ENCODE measurements at places on chromosomes 16 and 17.
A peak's percentile ranks its signal among the peaks of the same experiment; 100 is the strongest.

DNA sequence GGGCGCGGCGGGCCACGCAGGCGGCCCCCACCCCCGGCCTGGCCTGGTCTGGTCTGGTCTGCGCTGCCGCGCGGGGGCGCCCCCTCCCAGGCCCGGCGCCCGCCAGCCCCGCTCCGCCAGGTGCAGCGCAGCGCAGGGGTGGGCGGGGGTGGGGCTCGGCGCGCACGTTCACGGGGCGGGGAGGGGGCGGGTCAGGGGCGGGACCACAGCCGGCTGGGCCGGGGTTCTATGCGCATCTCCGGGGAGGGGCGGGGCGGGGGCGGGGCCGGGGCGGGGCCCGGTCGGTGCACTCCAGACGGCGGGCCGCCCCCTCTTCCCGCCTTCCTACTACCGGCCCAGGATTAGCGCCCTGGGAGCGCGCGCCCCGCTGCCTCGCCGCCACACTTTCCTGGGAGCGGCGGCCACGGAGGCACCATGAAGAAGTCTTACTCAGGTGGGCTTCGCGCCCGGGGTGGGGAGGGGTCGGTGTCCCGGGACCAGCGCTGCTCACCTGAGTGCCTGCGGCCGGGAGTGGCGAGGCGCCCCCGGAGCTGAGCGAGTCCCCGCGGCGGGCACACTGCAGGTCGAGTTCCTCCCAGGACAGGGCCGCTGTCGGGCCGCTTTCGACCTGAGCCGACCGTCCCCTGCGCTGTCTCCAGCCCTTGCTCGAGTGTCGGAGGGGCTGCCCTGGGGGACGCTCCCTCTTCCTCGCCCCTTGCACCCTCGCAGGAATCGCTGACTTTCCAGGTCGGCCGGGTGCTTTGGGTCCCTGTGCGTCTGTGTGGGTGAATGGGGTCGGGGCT lies 140.5 kb downstream of the SEC14L1 start:
- peak; percentile 44 for DNase-seq

GRCh38 chr16:57192720-57193486 lies 6.8 kb downstream of the RSPRY1 start:
- no peak for DNase-seq

DNA sequence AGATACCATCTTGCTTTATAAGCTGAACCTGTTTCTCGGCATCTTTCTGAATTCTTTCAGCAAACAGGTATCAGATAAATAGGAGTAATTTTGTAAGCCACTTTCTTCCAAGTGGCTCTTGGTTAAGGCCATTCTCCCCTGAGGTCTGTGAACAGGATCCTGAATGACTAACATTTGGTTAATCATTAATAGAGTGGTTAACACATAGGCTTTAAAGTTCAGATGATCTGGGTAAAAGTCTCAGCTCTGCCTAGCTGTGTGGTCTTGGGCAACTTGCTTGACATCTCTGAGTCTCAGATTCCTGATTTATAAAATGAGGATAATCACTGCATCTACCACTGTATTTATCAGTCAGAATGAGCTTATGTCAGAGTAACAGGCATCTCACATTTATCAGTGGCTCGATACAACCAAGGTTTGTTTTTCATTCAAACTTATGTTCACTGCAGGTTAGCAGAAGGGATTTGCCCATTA lies 44.4 kb upstream of the ANKFN1 start:
- no peak for DNase-seq

DNA sequence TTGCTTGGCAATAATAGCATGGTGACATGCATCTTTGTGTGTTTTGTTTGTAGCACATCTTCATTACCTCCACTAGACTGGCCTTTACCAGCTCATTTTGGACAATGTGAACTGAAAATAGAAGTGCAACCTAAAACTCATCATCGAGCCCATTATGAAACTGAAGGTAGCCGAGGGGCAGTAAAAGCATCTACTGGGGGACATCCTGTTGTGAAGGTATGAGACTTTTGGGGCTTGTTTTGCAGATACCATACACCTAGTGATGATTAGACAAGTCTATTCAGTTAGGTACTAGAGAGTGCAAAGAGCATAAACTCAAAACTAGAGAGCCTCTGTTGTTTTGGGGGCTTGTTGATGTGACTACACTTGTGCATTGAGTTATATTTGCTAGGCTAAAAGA lies 41.2 kb downstream of the NFATC3 start:
- DNase-seq: no peak

DNA sequence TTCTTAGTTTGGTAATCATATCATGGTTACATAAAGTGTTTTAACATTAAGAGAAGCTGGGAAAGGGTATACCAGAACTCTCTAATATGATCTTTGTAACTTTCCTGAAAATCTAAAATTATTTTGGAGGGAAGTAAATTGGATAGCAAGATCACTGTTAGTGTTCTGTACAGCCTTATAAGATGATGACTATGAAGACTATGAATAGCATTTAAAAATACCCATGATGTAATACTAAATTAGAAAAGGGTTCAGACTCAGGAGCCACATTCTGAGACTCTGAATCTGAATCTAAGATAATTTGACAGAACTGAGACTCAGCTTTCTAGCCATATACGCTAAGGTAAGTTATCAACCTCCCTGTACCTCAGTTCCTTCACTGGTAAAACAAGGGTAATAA lies 208.0 kb upstream of the C17orf78 start:
- DNase-seq: no peak
